M059J (cell line): ENCODE measurements at places on chromosomes 6 and 20. TPM values are rescaled to one million over a fixed set of nuclear protein-coding genes. Genes with fewer than 3 reads are reported as not detected.

DNA sequence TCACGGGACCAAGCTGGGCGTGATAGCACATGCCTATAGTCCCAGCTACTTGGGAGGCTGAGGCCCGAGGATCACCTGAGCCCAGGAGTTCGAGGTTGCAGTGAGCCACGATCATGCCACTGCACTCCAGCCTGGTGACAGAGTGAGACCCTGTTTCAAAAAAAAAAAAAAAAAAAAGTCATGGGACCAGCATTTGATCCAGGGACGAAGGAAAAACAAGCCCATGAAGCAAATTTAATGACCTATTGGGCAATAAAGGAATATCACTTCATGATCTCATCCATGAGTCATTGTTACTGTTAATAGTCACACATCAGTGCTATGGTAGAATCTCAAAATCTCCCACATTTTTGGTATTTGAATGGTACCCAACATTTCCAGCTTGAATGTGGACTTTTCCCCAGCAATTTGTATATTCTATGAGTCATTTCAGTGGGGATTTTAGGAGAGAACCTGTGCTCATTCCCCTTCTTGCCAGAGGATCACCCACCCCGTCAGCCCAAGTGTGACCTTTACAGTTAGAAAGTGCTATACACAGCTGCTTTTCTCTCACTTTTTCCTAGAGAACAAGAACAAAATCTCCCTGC lies 8.5 kb upstream of the SOD2 start:
- DNase-seq = peak; percentile 90

DNA sequence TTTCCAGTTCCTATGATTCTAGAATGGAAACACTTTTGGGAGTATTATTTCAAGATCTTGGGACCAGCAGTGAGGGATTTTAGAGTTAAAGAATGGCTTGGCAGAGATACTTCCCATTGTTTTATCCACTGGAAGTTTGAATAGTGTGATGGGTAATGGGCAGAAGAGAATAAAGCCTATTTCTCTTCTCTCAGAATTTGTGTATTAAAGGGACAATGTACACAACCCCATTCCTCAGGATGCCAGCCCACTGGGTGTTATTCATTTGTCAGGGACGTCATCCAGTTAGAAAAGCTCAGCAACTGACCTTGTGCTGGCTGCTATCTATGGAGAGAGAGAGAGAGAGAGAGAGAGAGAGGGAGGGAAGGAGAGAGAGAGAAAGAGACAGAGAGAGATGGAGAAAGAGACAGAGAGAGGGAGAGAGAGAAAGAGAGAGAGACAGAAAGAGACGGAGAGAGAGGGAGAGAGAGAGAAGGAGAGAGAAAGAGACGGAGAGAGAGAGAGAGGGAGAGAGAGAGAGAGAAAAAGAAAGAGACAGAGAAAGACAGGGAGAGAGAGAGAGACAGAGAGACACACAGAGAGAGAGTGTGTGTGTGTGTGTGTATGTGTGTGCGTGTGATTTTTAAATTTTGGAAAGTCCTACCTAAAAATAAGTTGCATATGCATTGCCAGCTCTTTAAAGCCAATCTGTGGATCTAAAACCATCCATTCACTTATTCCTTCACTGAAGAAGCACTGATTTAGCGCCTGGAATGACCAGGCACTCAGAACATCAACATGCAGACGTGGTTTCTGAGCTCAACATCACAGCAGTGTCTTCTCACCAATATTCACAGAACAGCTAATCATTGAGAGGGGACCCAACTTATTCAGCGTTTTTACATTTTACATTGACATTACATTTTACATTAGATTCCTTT lies 388.8 kb downstream of the THBS2 start:
- no peak for DNase-seq

DNA sequence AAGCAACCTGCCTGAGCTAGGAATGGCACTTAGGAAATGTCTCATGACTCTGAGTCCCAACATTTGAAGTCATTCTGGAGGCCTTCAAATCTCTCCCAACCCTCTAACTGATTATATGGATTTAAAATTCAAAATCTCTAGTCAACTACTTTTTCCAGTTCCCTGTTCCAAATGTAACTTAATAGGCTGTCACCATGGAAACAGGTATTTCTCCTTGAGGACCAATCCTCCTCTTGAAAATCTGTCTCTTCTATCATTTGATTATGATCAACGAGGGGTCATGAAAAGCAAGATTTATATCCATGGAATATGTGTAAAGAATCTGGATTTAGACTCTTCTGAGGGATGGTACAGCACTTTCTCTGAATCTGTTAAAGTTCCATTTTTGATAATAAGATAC lies 127.3 kb upstream of the DTNBP1 start:
- no peak for DNase-seq

GRCh38 chr6:139653111-139653510 lies 278.7 kb upstream of the CITED2 start:
- no peak for DNase-seq

DNA sequence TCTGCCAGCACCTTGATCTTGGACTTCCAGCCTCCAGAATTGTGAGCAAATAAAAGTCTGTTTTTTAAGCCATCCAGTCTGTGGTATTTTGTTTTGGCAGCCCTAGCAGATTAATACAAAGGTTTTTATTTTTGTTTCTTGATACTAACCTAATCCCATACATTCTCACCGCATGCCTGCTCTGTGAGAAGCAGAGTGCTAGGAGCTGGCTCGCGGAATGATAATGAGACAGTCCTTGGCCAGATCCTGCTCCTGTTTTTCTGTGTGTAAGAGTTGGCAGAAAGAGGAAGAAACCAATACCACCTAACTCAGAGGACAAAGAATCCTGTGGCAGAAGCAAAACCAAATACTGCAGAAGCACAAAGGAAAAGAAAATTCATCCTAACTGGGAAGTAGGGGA lies 82.6 kb downstream of the KIF16B start:
- no peak for DNase-seq

DNA sequence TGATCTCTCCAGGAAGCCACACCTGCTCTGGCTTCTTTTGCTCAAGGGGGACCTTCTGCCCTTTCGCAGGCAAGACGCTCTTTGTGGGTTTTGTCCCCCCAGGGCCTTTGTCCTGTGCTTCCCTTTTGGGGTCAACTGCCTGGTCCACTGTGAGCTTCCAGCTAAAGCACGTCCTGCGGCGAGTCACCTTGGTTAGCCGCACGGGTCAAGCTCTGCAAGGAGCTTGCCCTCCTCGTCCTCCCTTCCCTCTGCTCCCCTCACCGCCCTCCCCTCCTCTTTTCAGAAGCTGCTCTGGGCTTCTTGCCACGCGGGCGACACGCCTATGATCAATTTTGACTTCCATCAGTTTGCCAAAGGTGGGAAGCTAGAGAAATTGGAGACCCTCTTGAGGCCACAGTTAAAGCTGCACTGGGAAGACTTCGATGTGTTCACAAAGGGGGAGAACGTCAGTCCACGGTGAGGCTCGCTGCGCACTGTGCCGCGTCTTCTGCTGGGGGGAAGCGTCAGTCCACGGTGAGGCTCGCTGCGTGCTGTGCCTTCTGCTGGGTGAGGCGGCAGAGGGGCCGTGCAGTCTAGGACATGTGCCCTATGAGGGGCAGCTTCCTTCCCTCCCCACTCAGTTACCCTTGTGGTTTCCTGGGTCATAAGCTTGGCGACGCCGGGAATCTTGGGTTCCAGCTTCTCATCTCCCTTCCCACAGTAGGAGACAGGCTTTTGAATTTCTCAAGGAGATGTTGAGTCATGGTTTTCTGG lies 80.2 kb downstream of the SYNJ2 start:
- peak; percentile 84 for DNase-seq

DNA sequence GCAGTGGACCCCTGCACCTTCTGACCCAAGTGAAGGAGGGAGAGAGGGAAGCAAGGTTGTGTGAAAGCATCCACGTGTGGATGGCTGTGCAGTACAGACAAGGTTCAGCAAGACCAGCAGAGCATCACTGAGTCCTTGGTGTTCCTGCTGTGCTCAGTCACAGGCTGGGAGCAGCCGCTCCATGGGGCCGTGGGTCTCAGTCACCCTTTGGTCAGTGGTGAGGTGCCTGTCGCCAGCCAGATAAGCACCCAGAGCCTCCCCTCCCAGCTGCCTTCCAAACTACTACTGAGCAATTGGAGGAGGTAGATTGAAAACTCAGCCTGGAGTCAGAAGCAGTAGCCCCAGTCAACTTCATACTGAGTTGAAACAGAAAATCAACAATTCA lies 218.9 kb downstream of the SLC24A3 start:
- DNase-seq = no peak

DNA sequence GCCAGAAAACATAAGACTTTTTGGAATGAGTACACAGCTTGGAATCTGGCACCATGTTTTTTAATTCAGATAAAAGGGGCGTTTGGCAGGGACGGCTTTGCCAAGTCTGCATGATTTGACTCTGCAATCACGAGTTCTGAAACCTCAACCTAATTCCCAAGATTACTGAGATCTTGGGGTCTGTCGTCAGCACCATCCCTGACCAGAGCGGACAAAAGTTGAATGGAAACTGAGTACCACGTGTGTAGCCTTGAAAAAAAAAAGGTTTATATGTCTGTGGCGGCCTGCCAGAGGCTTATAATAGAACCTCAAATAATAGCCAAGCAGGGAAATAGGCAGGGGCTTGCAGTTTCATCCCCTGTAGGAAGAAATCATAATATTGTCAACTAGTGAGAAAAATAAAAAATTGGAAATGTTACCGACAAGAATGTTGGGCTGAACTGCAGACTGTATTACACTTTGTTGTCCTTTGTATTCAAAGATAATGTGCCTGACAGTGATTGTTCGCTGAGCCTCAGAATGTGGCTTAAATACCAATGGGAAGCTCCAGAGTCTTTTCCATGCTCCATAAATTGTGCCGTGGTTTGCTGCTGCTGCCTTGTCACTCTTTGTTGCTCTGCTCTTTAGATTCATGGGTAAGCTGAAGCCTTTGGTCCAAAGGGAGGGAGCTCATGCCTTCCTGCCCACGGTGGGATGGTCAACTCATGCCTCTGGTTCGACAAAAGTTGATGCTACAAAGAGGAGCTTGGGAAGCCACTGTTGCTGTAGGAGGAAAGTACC lies 118.8 kb upstream of the ARID1B start:
- DNase-seq = peak; percentile 62

DNA sequence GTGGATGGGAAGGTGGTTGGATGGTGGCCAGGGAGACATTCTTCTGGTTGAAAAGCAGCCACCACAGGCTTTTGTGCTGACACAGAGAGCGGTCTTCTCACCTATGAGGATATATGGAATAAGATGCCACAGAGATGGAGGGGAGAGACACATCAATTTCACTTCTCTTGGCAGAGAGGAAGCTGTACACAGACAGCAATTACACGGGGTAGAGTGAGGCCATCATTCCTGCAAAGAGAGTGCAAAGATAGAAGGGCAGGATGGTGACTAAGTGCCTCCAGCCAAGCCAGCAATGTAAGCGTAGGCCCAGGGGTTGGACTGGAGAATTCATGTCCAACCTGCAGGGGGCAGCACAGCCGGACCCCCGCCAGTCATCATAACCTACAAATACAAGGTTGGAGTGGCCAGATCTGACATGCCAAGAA lies 56.4 kb downstream of the NRN1 start:
- DNase-seq = peak; percentile 73

- no peak for DNase-seq
Measured at GRCh38 chr6:26477426-26477825, 19.7 kb downstream of the BTN2A1 start.

GRCh38 chr20:36758276-36758675 lies 12.4 kb upstream of the NDRG3 start:
- DNase-seq = no peak

GRCh38 chr20:52303281-52303950 lies 111.8 kb upstream of the ZFP64 start:
- DNase-seq = no peak

- DNase-seq = no peak
Measured at GRCh38 chr6:38684904-38685303, 18.0 kb downstream of the GLO1 start.

DNA sequence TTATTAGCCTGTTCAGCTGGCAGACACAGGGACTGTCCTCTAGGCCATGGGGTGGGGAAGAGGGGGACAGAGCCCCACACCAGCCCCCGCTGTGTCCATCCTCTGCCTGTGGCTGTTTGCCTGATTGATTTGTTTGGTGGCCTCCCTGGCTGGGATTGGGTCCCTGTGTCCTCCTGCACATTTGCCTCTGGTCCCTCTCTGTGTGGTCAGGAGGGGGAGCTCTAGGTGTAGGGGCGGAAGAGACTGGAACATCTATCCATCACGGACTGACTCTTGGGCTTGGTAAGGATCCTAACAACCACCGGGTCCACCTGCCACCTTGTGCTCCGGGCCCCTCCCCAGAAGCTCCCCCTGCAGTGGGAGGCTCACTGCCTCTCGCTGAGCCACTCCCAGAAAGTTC lies 38.4 kb upstream of the CCDC167 start:
- DNase-seq = peak; percentile 66

DNA sequence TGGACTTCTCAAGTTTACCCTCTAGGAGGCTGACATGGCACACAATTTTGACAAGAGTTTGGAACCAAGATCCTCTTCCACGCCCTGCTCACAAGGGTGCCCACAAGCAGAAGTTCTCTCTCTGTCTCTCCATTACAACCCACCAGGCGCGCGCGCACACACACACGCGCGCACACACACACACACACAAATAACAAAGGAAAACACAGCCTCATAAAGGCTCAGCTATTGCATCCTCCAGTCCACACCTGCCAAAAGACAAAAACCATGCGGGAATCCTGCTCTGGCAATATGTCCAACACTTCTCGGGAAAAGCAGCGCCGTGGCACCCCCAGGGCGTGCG lies 870 bp downstream of the PAK5 start:
- DNase-seq = no peak

GRCh38 chr6:106823732-106824351 lies 150.7 kb downstream of the CD24 start:
- DNase-seq = no peak

The PDE7B gene
- total RNA-seq = 3.5 and 3.6 TPM in 2 replicates

The CLPSL2 gene
- not detected in 2 replicates for total RNA-seq

The RSPH9 gene
- 0.05 and 0.69 TPM in 2 replicates for total RNA-seq

The PIGU gene
- total RNA-seq = 51.5 and 60.7 TPM in 2 replicates

The NMBR gene
- total RNA-seq = 0.30 TPM in 1 of 2 replicates, not detected in the other

The NKX2-2 gene
- total RNA-seq = 1.7 and 2.6 TPM in 2 replicates

The CBLN4 gene
- total RNA-seq = not detected in 2 replicates

The PPP1R14C gene
- total RNA-seq = not detected in 2 replicates

The GINM1 gene
- 103 and 129 TPM in 2 replicates for total RNA-seq

The RAB22A gene
- 19.5 and 25.5 TPM in 2 replicates for total RNA-seq

The ID1 gene
- 1,421 and 1,771 TPM in 2 replicates for total RNA-seq
